ENCODE measurements at places on chromosomes 2 and 18.

- no peak for DNase-seq
Observed at GRCh38 chr2:15325296-15325695, 235.8 kb downstream of the NBAS start.

DNA sequence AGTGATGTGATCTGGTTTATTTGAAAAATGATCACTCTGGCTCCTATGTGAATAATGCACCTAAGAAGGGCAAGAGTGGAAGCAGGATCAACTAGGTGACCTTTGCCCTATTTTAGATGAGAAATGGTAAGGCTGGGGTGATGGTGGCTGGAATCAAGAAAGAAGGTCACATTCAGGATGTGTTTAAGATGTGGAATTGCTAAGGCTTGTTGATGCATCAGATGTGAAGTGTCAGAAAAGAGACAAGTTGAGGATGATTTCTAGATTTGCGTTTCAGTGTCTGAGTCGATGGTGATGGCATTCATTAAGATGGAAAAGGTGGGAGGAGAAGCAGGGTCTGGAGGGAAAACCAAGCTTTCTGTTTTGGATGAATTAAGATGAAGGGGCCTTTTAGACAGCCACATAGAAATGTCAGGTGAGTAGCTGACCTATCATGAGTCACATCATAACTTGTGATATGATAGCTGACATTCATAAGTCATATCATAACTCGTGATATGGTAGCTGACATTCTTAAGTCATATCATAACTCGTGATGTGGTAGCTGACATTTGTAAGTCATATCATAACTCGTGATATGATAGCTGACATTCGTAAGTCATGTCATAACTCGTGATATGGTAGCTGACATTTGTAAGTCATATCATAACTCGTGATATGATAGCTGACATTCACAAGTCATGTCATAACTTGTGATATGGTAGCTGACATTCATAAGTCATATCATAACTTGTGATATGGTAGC, 101.2 kb upstream of the SEC11C start:
- DNase-seq, result no peak

DNA sequence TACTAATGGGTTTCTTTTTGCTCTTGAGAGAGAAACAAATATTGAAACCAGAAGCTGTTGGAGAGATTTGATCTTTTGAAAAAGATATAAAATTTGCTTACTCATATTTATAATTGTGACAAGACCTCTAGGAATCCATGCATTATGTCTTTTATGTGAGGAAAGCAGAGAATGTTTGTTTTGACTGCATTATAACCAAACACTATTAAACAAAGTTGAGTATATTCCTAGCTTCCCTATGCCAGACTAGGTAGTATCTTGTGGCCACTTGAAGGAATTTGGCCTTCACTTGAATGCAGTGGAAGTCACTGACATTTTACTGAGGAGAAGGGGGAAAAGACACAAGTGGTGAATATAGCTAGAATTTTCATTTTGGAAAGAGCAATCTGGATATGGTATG, 521.8 kb upstream of the ZEB2 start:
- DNase-seq, result no peak

DNA sequence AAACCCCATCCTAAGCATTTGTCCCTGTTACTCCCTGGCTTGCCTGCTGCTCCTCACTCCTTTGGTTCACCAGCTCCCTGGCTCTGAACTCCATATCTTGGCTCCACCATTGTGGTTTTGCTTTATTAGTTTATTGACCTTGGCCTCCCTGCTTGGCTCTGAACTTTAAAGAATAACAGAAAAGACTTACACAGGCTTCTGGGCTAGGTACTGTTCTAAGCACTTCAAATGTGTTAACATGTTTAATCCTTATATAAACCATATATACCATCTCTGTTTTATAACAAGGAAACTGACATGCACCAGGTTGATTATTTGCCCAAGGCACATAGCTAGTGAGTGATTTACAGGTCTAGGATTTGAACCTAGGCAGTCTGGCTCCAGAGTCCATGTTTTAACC, 149.7 kb upstream of the CAPN13 start:
- no peak for DNase-seq

DNA sequence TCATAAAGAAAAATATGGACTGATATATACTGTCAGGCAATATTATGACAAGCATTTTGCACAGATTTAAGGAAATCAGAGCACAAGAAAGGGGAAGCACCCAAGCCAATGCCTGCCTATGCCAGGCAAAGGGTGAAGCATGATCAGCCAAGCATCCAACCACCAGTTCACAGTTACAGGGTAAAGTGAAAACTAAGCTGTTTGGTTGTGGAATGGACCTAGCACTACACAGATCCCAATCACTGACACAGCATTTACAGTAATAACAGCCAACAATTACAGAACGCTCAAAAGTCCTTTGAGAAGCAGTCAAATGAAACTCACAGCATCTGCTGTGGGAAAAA, 90.3 kb downstream of the SP3 start:
- DNase-seq, result no peak

- DNase-seq, result no peak
Observed at GRCh38 chr2:63500398-63500797, 87.9 kb downstream of the WDPCP start.

GRCh38 chr2:235042576-235043515, 91.0 kb downstream of the SH3BP4 start:
- DNase-seq, result no peak

GRCh38 chr2:151459358-151459757, 49.7 kb downstream of the RIF1 start:
- DNase-seq, result peak; percentile 58

GRCh38 chr2:96916156-96916630, 46.3 kb upstream of the SEMA4C start:
- DNase-seq, result no peak

GRCh38 chr2:130762910-130763385, 7.6 kb downstream of the AMER3 start:
- no peak for DNase-seq

- DNase-seq, result peak; percentile 23
Observed at GRCh38 chr18:74834424-74835309, 237.0 kb downstream of the ZNF407 start.

GRCh38 chr2:46565364-46565763, 86.0 kb downstream of the TMEM247 start:
- DNase-seq, result no peak

Data from fibroblast of pulmonary artery (primary cell).